NB4 (cell line): ENCODE measurements at places on chromosomes 5 and 9.
A peak's percentile ranks its signal among the peaks of the same experiment; 100 is the strongest.

GRCh38 chr9:92714787-92715487 lies 45.0 kb upstream of the IPPK start:
- DNase-seq: no peak

- DNase-seq: no peak
Observed at GRCh38 chr5:63101870-63102269, 523.3 kb downstream of the LRRC70 start.

GRCh38 chr5:139844472-139845145 lies 49.0 kb downstream of the PSD2 start:
- DNase-seq: peak; percentile 76

- DNase-seq: no peak
Observed at GRCh38 chr5:90640484-90641059, 82.0 kb downstream of the ADGRV1 start.

DNA sequence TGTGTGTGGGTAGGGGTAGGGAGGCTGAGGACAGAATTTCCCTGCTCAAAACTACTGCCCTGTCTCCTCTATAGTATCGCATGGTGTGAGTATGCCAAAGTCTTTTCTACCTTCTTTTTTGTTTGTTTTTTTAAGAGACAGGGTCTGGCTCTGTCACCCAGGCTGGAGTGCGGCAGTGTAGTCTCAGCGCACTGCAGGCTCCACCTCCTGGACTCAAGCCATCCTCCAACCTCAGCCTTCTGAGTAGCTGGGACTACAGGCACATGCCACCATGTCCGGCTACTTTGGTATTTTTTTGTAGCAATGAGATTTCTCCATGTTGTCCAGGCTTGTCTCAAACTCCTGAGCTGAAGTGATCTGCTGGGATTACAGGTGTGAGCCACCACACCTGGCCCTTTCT lies 2.5 kb downstream of the SRP19 start:
- no peak for DNase-seq

DNA sequence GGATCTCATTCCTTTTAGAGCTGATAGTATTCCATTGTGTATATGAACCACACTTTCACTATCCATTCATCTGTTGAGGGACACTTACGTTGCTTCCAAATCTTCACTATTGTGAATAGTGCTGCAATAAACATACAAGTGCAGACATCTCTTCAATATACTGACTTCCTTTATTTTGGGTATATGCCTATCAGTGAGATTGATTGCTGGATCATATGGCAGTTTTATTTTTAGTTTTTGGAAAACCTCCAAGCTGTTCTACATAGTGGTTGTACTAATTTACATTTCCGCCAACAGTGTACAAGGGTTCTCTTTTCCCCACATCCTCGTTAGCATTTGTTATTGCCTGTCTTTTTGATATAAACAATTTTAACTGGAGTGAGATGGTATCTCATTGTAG lies 33.8 kb upstream of the LECT2 start:
- DNase-seq: no peak

DNA sequence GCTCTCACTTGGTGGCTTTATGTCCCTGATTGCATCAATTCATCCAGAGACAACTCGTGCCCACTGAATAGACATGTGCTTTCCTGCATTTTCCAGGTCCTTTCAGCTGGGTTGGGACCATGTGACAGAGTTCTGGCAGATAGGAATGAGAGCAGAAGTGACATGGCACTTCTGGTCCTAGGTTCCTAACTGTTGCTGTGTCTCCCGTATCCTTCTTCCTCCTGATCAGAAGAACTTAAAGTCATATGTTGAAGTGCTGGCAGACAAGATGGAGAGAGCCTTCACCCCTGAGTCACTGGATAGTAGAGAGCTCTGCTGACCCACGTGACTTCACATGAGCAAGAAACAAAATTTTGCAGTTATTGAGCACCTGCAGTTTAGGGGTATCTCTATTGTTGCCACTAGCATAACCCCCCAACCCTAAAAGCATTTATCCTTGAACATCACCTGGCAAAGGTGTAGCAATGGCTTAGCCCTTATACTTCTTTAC lies 80.0 kb downstream of the NREP start:
- DNase-seq: no peak
